ENCODE measurements at places on chromosomes 3 and 15.

DNA sequence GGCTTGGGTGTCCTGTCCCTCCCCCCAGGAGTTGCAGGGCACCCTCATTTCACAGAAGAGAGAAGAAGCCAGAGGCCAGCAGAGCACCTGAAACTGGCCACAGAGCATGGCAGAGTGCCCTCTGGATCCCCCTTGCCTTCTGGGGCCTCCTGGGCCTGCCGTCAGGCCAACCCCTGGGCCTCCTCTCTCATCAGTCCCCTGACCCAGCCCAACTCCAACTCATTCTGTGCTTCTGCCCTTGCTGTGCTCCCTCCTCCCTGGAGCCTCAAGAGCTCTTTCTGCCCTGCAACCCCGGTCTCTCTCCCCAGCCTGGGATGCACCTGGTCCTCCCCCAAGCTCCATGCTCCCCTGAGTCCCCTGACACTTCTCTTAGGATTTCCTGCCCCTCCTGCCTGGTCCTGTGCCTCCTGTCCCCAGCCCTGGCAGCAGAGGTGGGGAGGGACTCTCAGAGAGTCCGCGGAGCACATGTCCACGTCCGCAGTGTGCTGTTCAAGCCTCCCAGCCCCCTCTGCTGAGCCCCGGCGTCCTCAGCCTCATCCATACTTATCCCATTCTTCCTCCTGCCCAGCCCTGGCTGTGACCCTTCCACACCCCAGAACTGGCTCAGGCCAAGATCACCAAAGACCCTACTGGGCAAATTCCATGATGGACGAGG, 30.5 kb upstream of the CACNA2D2 start:
- DNase-seq, result no peak

GRCh38 chr3:170725285-170725731, 139.4 kb upstream of the SLC7A14 start:
- no peak for DNase-seq

DNA sequence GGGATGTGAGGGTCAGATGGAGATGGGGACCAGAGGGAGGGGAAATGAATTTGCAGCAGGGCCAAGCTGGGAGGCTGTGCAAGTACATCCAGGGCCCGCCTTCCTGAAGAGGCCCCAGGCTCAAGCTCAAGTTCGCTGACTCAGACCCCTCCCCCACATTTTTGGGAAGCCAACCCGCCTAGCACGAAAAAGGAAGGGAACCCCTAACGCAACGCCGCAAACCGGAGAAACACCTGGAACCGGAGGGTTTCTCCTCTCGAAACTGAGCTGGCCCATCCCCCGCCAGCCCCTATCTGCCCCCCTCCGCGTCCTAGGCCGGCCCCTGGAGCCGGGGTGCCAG, 624 bp downstream of the AP3B2 start:
- DNase-seq, result no peak

- no peak for DNase-seq
Measured at GRCh38 chr3:53171827-53172505, 11.0 kb downstream of the PRKCD start.

- no peak for DNase-seq
Measured at GRCh38 chr3:10888518-10889090, 72.6 kb downstream of the SLC6A11 start.

DNA sequence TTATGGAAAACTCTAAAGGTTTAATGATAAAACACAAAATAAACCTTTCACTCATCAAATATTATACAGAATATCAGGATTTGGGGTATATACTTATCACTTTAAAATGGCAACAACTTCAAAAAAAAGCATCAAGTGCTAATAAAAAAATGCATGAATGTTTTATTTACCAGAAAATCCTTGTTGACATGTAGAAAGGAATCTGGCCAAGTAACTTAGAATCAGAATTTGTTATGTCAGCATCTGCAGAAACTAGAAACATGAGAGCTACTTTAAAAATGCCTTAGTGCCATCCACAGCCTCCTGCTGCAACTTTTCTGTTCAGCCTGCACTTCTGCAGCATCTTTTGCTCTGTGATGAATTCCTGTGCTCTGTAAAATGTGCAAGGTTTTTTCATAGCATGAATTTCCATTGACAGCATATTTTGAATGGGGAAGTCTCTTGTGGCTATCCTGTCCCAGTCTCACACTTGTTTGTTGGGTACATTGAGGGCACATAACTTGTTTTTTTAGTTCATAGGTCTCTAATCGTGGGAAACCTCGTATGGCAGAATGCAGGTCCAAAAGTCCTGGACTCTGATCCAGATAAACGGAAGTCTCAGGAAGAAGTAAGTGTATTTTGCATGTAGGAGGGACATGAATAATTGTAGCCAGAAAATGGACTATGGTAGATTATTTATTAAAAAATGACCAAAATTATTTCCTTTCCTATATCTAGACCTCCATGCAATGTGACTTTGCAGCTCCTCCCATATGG, 21.1 kb upstream of the MYRIP start:
- DNase-seq, result no peak

GRCh38 chr3:130692455-130692854, 54.2 kb downstream of the PIK3R4 start:
- DNase-seq, result peak; percentile 80

DNA sequence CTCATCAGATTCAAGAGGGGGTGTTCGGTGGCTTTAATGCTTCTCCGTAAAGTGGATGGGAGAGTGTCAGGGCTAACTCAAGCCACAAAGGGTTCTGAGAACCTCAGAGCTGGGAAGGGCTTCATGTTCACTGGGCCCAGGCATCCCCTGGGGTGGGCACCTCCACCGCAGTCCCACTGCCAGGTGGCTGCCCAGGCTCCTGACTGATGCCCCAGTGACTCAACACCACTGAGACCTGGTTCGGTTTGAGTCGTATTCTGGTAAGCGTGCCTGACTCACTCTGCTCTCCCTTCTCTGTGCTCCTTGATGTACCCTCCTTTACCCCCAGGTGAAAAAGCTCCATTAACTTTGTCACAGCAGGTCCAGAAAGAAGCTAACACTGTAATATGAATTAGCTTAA, 304.6 kb downstream of the RPLP1 start:
- no peak for DNase-seq

GRCh38 chr15:65626856-65627255, 5.1 kb downstream of the SLC24A1 start:
- DNase-seq, result no peak

- no peak for DNase-seq
Measured at GRCh38 chr3:49916686-49917085, 12.9 kb downstream of the MON1A start.

GRCh38 chr3:69540706-69541581, 155.1 kb upstream of the FRMD4B start:
- no peak for DNase-seq

- no peak for DNase-seq
Measured at GRCh38 chr3:180911876-180912303, 580 bp upstream of the FXR1 start.

GRCh38 chr3:56921573-56922453, 120.1 kb upstream of the ARHGEF3 start:
- DNase-seq, result no peak

DNA sequence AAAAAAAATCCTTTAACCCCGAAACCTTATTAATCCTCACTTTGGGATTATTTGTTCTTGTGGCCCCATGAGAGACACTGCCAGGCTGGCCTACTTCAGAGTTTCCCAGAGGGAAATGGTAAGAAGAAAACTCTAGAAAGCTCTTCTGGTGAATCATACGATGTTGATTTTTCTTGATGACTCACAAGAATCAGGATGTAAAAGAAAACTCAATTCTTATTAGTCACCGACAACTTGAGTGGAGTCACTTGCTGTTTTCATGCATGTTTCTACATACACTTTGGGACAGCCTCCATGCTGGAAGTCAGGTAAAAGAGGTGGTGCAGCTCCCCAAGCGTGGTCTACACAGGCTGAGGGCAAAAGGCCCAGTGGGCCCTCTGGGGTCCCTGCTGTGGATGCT, 42.8 kb downstream of the MYO5C start:
- DNase-seq, result peak; percentile 82

GRCh38 chr3:106809623-106810299, 567.5 kb upstream of the CCDC54 start:
- DNase-seq, result no peak

- peak; percentile 84 for DNase-seq
Measured at GRCh38 chr15:95247071-95247984, 1016.0 kb downstream of the MCTP2 start.

- no peak for DNase-seq
Measured at GRCh38 chr3:175255698-175256097, 396.6 kb downstream of the NAALADL2 start.

- DNase-seq, result no peak
Measured at GRCh38 chr3:123685780-123686179, 100.9 kb upstream of the HACD2 start.

DNA sequence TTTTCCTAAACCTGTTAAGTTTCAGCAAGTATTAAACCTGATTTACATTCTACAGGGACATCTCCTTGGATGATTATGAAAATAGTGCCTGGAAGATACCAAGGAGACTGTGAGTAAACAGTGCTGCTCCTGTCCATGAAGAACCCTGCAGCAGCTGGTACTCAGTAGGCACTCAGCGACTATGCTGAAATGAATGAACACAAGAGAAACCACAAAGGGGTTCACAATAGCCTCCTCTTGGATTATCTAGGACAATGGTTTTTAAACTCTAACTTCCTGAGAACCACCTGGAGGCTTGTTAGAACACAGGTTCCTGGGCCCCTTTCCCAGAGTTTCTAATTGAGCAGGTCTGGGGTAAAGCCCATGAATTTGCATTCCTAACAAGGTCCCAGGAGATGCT, 488.4 kb upstream of the UBE2E2 start:
- no peak for DNase-seq

GRCh38 chr3:144055604-144056003, 84.0 kb downstream of the DIPK2A start:
- no peak for DNase-seq

GRCh38 chr15:57100136-57100539, 181.7 kb downstream of the TCF12 start:
- DNase-seq, result no peak
